ENCODE measurements at places on chromosomes 6 and 20. TPM values are rescaled to one million over a fixed set of nuclear protein-coding genes. Genes with fewer than 3 reads are reported as not detected.

DNA sequence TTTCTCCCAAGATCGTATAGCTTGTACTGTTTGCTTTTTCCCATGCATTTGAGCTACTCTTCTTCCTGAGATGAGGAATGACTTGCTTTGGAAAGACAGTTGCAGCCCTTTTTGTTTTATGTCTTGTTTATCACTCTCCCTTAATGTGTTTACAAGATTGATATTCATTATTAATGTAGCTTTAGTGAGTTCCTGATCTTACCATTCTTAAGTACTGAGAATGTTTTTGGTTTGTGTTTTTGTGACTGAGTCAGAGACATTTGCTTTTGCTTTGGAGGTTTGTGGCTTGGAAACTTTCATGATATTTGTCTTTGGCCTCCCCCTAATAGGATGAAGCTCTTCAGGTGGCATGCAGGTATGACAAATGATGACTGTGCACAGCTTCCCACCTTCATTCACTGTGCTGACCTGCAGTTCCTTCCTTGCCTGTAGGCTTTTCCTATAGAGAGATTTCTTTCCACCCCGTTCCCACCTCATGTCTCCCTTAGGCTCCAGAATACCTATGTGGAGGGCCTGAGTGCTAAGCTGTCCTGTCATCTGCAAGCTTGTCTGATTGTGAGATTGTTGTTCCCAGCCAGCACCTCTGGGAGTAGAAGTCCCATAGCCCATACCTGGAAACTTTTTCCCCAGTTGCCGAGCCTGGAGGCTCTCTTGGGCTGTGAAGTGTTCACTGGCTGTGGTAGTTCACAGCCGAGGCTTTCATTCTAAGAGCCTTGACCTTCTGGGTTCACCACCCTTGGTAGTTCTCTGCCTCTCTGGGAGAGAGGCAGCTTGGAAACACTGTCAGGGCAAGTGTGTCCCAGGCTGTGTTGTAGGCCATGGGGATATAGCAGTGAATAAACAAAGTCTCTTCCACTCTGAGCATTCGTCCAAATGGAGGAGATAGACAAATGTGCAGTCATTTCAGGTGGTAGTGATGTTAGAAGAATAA lies 27.1 kb downstream of the CDS2 start:
- DNase-seq, result no peak

DNA sequence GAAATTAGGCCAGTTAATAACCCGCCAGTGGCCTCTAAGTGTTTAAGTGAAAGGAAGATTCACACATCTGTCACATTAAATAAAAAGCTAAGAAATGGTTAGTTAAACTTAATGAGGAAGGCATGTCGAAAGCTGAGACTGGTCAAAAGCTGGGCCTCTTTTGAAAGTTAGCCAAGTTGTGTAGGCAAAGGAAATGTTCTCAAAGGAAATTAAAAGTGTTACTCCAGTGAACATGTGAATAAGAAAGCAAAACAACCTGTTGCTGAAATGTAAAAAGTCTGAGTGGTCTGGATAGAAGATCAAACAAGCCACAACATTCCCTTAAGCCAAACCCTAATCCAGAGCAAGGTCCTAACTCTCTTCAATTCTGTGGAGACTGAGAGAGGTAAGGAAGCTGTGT lies 10.9 kb upstream of the MTRF1L start:
- no peak for DNase-seq

DNA sequence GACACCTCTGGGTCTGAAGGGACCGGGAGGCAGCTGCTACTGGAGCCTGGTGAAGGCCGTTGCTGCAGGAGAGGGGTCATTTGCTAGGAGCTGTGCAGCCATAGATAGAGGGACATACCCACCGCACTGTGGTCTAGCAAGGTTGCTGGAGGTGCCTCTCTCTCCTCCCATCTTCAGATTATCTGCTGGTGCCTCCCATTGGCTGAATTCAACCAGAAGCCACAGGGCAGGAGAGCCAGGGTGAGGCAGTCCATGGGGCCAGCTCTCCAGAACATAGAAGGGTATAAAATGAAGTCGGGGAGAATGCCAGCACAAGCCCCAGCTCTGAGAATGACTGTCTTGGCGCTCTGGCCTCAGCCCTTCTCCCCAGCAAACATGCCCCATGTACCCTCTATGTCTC lies 98.0 kb downstream of the VEGFA start:
- DNase-seq, result no peak

DNA sequence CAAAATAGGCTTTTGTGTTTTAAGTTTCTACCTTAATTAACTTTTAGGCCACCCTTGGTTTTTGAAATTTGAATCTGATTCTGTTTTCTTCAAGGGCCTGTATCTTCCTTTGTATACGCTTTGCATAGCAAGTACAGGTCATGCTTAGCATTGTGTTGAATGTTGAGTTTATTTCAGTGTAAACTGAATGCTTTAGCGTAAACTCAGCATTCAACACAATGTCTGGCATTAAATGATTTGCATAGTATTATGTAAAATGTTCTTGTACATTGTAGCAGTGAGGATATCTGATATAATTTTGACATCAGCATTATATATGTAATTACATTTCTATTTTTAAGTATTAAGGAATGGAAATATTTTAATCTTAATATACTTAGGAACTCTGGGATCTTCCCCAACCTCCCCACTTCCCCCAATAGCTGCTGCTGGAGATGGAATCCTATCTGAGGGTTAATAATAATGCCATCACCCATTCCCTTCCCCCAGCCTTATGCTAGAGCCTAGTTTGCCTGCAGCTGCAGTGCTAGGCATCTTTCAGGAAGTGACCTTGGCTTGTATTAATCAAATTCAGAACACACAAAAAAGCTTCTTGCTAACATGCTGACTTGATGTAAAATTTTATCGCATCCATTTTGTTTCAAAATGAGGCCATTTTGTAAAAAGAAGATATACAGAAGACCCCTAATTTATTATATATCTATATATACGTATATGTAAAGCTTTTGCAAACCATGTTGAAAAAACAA lies 73.1 kb downstream of the NCOA3 start:
- DNase-seq, result no peak

- no peak for DNase-seq
Measured at GRCh38 chr6:4129446-4129845, 5.9 kb downstream of the ECI2 start.

DNA sequence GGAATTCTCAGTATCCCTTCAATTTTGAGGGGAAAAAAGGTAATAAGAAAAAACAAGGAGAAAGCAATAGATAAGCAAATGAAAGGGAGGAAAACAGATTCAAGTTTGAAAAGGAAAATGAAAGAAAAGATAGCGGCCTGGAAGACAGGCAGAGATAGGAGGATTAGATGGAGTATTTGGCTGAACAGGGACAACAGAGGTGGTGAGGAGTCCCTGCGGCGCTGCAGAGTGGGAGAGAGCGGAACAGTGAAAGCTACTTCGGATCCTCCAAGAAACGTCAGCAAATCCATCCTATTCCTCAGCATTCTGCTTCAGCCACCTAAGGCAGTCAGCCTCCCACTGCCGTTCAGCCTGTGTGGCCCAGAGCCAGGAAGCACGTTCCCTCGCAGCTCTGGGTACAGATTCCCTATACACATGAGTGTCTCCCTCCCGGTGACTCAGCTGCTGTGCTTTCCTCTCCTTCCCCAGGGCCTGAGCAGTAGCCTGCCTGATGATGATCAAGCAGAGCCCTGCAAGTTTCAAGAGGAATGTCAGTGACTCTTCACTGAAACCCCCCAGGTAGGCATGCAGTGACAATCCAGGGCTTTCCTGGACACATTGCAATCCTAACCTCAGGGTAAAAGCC lies 43.4 kb upstream of the CDYL start:
- peak; percentile 57 for DNase-seq

DNA sequence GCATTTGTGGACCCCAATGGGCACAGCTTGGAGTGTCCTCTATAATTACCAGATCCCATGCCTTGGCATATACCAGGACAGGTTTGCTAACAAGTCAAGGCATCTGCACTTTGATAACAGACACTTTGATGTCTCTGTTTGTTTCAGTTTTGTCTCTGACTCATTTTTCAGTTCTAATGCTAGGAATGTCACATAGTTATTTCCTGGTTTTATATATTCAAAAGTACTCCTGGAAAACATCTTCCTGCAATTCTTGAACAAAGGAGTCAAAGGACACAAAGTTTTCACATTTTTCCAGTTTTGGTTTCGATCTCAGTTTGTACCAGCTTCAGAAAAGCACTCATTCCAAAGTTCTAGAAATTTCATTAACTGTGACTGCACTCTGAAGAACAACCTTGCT lies 188.1 kb downstream of the FOXC1 start:
- DNase-seq, result no peak

- no peak for DNase-seq
Measured at GRCh38 chr20:47362361-47363219, 6.1 kb upstream of the ZMYND8 start.

DNA sequence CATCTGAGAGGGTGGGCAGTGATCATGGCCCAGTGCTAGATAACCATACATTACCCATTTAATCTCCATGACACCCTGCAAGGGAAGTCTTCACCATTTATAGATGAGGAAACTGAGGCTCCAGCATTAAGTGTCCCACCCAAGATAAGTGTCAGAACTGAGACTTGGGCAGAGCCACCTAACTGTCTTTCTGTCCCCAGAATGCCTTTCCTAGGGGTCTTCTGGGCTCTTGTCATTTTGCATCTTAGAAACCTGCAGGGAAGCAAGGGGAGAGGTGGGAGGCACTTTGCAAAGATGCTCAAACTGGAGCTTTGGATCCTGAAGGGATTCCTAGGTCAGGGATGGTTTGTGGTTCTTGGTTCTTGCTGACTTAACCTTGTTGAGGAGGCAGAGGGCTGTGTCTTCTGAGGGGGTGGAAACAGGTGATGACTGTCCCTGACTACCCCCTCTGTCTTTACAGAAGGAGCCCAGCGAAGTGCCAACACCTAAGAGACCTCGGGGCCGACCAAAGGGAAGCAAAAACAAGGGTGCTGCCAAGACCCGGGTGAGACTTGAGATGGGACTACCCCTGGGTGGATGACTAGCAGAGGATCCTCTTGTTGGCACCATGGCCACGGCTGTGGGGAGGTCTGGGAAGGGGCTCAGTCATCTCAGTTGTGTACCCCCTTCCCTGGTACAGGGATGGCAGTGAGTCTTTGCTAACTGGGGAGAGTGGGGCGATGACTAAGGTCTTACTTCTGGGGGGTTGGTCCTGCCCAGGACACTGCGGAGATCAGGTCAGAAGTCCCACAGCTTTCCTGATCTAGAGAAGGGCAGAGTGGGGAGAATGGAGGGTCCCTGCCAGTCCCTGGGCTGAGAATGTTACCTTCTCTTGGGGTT lies 5.8 kb downstream of the HMGA1 start:
- no peak for DNase-seq

DNA sequence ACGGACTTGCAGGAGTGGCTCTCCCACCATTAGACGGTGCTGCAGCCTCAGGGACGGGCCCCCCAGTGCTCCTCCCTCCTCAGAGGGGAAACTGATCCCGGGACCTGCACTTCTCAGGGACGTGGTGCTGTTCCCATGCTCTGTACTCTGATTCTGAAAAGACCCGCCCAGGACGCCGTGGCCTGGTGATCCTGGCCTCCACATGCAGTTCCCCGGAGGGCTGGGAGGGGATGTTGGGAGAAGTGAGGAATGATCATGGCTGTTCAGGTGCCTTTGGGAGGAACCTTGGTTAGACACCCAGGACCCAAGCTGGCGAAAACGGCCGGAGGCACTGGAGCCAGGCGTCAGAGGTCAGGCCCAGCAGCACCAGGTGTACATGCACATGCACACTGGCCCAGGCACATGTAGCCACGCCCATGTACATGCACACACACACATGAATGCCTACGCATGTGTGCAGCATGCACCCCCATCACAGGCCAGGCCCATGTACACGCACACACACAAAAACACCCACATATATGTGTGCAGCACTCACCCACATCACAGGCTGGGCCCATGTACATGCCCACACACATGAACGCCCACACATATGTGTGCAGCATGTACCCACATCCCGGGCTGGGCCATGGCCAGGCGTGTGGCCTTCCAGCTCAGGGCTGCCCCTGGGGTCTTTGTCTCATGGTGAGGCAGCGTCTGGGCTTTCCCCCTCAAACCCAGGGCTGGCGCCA lies 52.6 kb upstream of the DACT2 start:
- no peak for DNase-seq

GRCh38 chr6:12479881-12480280 lies 189.7 kb downstream of the EDN1 start:
- no peak for DNase-seq

DNA sequence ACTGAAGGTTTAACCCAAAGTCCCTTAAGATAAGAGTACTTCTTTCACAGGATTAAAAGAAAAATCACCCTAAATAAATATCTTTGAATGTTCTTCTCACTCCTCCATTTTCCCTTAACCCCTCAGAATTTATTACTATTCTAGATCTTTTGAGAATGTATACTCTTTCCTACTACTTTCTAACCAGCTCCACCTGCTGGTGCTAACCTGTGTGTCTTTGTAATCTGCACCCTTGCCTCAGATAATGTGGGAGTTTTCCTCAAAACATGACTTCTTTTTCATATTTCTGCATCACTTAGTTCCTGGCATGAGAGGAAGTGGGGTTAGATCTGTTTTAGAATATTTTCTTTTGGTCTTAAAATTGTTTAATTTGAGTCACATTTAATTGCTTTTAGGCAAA lies 394.2 kb downstream of the BMP2 start:
- no peak for DNase-seq

DNA sequence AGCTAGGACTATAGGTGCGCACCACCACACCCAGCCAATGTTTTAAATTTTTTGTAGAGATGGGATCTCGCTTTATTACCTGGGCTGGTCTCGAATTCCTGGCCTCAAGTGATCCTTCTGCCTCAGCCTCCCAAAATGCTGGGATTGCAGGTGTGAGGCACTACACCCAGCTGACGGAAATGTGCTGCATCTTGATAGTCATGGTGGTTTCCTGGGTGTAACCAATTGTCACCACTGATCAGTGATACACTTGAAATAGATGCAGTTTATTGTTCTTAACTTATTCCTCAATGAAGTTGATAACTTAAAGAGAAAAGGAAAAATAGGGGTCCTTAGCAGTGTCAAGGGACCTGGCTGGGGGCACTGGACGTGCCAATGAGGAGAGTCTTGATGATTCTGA lies 92.4 kb downstream of the PPP1R14C start:
- no peak for DNase-seq

DNA sequence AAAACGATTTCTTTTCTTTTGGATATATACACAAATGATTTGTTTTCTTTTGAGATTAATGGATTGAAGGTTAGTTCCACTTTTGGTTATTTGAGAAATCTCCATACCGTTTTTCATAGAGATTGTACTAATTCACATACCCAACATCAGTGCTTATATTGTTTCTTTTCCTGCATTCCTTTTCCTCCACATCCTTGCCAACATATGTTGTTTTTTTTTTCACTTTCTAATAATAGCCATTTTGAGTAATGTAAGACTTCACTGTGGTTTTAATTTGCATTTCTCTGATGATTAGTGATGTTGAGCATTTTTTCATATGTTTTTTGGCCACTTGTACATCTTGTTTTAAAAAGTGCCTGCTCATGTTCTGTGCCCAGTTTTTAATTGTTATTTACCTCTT lies 846.4 kb upstream of the EYS start:
- DNase-seq, result no peak

Gene ATP6V1G2
- 8.5 TPM for total RNA-seq

Gene SLC22A23
- total RNA-seq, result 4.0 TPM

Gene CNKSR3
- total RNA-seq, result 12.8 TPM

Gene SIRPG
- not detected for total RNA-seq

Gene SCGN
- not detected for total RNA-seq

Gene GMPR
- total RNA-seq, result 37.5 TPM

Gene PRSS16
- not detected for total RNA-seq

Gene FAM162B
- not detected for total RNA-seq

Gene ADGRG6
- 1.4 TPM for total RNA-seq
